ENCODE measurements at places on chromosomes 11 and 22. TPM values are rescaled to one million over a fixed set of nuclear protein-coding genes. Genes with fewer than 3 reads are reported as not detected.

The SLC22A25 gene
- total RNA-seq = not detected

The RIMBP3C gene
- total RNA-seq = not detected

The KCNQ1OT1 gene
- 0.56 TPM for total RNA-seq

The OR8G1 gene
- not detected for total RNA-seq

The BIRC3 gene
- total RNA-seq = 2.3 TPM
